ENCODE measurements at places on chromosomes 7 and 10. TPM values are rescaled to one million over a fixed set of nuclear protein-coding genes. Genes with fewer than 3 reads are reported as not detected.

DNA sequence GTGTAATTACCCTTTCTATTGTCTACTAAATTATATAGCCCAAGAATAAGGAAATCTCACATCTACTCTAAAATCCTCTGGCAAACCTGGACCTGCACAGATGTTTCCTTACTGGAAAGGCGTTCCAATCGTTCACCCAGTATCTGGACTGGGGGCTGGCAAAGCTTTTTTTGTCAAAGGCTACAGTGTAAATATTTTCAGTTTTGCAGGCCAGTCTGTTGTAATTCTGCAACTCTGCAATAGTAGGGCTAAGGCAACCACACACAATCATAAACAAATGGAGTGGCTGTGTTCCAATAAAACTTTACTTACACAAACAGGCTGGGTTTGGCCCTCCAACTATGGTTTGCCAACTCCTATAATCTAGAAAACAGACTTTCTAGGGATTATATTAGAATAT, 56.2 kb downstream of the GLI3 start:
- no peak for DNase-seq

GRCh38 chr10:92562424-92562823, 11.5 kb downstream of the IDE start:
- no peak for DNase-seq

DNA sequence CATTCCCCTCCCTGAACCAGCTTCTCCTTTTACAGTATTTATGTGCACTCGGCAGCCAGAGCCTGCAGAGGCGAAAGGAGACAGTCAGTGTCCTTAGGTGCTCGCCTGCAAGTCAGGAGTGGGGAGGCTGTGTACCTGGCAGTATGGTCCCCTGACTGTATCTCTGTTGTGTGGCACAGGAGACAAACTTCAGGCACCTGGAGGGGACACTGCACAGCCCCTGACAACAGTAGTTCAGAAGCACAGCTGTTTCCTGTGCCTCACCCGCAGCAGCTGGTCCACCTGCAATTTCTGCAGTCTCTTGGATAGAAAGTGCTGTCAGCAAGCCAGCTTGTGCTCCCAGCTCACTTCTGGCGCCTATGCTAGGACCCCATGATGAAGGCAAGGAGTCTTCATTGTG, 73.4 kb upstream of the LAMB4 start:
- DNase-seq: no peak

DNA sequence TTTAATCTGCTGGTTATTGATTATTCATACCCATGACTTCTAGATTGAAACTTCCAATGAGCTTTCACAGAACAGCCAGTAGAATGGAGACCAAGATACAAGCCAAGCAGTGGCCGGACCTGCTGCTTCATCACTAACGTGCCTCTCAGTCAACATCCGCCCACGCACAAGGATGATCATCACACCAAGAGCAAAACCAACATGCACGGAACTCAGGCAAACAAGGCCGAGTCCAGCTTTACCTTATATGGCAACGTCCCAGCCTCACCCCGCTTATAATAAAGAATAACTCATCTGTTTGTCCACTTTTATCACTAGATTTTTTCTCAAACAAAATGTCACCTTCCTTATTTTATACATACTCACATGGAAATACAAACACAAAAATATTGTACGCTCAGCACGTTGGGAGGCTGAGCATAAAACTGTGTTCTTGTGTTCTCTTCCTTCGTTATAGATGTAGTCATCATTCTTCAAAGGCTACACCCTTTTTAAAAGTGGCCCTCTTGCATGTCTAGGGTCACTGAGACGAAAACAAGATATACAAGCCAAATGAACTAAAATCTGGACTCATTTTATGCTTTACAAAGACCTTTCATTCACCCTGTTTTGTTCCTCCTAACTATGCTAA, 122.7 kb downstream of the SFMBT2 start:
- DNase-seq: no peak

- no peak for DNase-seq
These were observed 973 bp downstream of the GPR158 start for GRCh38 chr10:25175527-25176420.

DNA sequence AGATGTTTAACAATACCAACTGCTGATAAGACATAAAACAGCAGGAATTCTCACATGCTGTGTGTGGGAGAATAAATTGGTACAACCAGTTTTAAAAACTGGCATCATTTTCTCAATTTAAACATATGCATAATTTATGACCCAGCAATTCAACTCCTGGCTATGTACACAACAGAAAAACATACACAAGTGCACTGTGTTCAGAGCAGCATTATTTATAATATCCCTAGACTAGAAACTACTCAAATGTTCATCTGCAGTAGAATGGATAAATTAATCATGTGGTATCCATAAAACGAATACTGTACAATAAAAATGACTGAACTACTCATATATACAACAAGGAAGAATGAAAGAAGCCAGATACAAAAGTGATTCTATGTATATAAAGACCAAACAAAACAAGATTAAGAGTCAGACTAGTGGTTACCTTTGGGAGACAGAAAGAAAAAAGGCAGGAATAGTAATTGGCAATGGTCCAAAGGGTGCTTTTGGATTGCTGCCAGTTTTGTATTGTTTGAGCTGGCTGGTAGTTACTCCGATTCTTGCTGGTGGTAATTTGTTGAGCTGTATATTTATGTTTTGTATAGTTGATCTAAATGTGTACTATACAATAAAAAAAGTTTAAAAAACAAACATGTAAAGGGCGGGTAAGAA, 306.0 kb downstream of the TFEC start:
- no peak for DNase-seq

- DNase-seq: no peak
These were observed 20.9 kb downstream of the ANKRD22 start for GRCh38 chr10:88830643-88831268.

Gene SPDYE11
- polyA plus RNA-seq: not detected

Gene LRRC61
- polyA plus RNA-seq: 3.8 TPM
